ENCODE measurements at places on chromosomes 7 and 10.

- DNase-seq, result no peak
Measured at GRCh38 chr7:17159500-17160037, 138.9 kb upstream of the AHR start.

- no peak for DNase-seq
Measured at GRCh38 chr7:34207810-34208209, 302.5 kb downstream of the BMPER start.

- no peak for DNase-seq
Measured at GRCh38 chr10:130038611-130039109, 72.0 kb downstream of the C10orf143 start.

- DNase-seq, result no peak
Measured at GRCh38 chr10:48973065-48973464, 33.4 kb upstream of the LRRC18 start.

DNA sequence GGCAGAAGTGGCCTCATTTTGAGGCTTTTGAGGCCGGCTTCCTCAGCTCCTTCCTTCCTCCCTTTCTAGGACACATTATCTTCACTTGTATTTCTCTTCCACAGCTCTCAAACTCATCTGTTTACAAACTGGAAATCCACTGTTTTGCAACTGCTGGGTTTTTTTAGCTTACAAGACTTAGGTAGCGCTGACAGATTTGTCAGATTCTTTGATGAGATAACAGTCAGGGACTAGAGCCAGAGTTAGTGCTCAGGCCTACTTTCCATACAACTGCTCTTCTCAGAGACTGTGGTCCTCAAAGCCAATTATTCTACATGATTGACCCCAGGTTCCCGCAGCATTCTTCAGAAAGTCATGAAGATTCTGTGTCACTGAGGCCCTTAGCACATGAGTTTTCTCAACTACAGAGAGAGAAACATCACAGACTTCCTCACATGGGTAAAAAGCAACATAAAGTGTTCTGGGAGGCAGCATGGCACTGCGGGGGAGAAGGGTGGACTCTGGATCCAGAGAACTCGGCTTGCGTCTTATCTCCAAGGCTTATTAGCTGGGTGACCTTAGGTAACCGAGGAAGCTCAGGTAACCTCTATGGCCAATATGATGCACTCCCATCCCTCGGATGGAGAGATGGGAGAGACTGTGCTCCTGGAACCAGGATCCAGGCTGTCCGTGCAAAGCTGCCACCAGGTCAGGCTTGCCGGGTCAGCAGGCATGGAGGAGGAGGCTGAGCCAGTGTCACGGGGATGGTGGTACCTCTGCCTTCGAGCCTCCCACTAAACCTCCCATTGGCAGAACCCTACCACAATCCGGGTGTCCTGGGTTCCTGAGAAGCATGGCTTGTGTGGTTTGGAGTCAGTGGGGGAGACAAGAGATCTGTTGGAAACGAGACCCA, 10.5 kb downstream of the DDC start:
- DNase-seq, result no peak

GRCh38 chr7:69282946-69283345, 315.3 kb upstream of the AUTS2 start:
- no peak for DNase-seq

- DNase-seq, result peak; percentile 68
Measured at GRCh38 chr7:149625340-149625946, 127.8 kb upstream of the ZNF746 start.

DNA sequence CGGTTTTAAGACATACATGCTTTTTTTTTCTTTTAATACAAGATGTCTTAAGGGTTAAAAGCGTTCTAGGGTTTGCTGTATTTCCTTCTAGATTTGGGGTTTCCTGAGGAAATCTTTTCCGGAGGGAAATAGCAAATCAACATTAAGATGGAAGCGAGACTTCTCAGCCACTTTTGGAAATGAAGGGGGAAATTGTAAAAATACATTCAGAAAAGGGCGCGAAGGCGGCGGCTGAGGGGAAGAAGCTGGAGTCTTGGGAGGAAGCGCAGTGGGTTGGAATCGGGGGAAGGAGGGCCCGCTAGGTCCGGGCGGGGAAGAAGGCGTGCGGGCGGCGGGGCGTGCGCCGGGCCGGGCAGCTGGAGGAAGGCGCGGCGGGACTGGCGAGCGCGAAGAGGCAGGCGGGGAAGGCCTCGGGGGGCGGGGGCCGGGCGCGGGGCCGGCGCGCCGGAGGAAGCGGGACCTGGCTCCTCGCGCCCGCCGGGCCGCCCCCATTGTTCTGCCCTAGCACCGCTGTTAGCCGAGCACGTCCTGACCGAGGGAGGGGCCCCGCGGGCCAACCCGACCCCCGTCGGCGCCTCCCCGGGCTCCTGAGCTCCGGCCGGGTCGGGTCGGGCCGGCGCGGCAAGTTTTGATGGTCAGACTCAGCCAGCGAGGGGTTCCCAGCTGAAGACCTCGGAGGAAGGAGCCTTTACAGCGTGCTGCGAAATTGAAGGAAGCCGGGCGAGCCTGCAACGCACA, 1.5 kb upstream of the SKIDA1 start:
- DNase-seq, result no peak

GRCh38 chr7:122438492-122438891, 133.9 kb upstream of the FEZF1 start:
- no peak for DNase-seq

- DNase-seq, result peak; percentile 22
Measured at GRCh38 chr7:81244224-81244623, 325.4 kb upstream of the SEMA3C start.

DNA sequence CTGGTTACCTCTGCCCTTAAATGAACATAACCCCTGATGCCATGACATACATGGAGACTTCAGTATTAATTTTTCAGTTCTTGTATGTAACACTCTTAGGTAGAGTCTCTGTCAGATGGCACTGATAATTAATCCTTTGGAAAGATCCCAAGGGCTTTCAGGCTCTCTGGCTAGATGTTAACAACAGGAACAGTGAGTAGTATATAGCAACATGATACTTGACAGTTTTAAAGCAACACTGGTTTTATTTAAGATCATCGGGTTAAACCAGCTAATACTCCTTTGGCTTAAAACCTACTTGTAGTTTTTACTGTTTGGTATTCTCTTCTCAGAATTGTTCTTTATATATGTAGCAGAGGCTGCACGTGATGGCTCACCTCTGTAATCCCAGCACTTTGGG, 27.3 kb downstream of the AHCYL2 start:
- DNase-seq, result peak; percentile 18

GRCh38 chr7:28135760-28136159, 44.8 kb downstream of the JAZF1 start:
- no peak for DNase-seq

- DNase-seq, result peak; percentile 40
Measured at GRCh38 chr7:111741811-111742240, 179.5 kb upstream of the IMMP2L start.
